ENCODE measurements at places on chromosomes 16 and 17. TPM values are rescaled to one million over a fixed set of nuclear protein-coding genes. Genes with fewer than 3 reads are reported as not detected.

The PPY gene
- 0.90 TPM for total RNA-seq

The PDP2 gene
- 45.5 TPM for total RNA-seq

The ZDHHC7 gene
- 25.1 TPM for total RNA-seq

The GRAPL gene
- total RNA-seq: 3.2 TPM

The KRT12 gene
- total RNA-seq: not detected

The SLC13A5 gene
- total RNA-seq: not detected

The TBX4 gene
- not detected for total RNA-seq

The CCDC43 gene
- 26.4 TPM for total RNA-seq

The FGF11 gene
- total RNA-seq: 1.0 TPM

The CDRT15L2 gene
- total RNA-seq: not detected

The IL17C gene
- total RNA-seq: 0.22 TPM

The UMOD gene
- total RNA-seq: not detected

The ZG16B gene
- 2.6 TPM for total RNA-seq

The SLC5A2 gene
- not detected for total RNA-seq

The ARHGDIG gene
- not detected for total RNA-seq

The MAF gene
- 360 TPM for total RNA-seq

The ZPBP2 gene
- total RNA-seq: 1.0 TPM

The RPH3AL gene
- total RNA-seq: 3.0 TPM

The KRTAP4-6 gene
- total RNA-seq: not detected

The HS3ST3A1 gene
- 0.85 TPM for total RNA-seq

The PRSS33 gene
- total RNA-seq: not detected

The DNAH2 gene
- not detected for total RNA-seq

The SRCAP gene
- total RNA-seq: 54.0 TPM

The ZNF668 gene
- total RNA-seq: 13.3 TPM

The C1QTNF8 gene
- not detected for total RNA-seq

The UNC13D gene
- 139 TPM for total RNA-seq

The SCGB1C2 gene
- total RNA-seq: not detected

The INCA1 gene
- 0.40 TPM for total RNA-seq

The MILR1 gene
- not detected for total RNA-seq

The OTOP3 gene
- not detected for total RNA-seq

The TENT4B gene
- 14.8 TPM for total RNA-seq

The SLC16A5 gene
- total RNA-seq: 7.7 TPM

The AXIN2 gene
- total RNA-seq: 4.4 TPM

The ITGAD gene
- not detected for total RNA-seq

The TMEM114 gene
- not detected for total RNA-seq

The SEPTIN12 gene
- total RNA-seq: not detected

The OGFOD3 gene
- total RNA-seq: 32.2 TPM

The FAM83G gene
- 14.3 TPM for total RNA-seq

The TEX19 gene
- total RNA-seq: not detected

The CCL13 gene
- total RNA-seq: not detected

The ITGAX gene
- 32.9 TPM for total RNA-seq

The MMP28 gene
- not detected for total RNA-seq

The GOSR2 gene
- total RNA-seq: 40.1 TPM

The MFSD6L gene
- total RNA-seq: not detected

The MSLN gene
- not detected for total RNA-seq

The CRYM gene
- total RNA-seq: not detected

The TSPAN10 gene
- total RNA-seq: 0.45 TPM

The METRN gene
- total RNA-seq: 16.0 TPM

The EXOSC6 gene
- 24.5 TPM for total RNA-seq

The SMIM5 gene
- not detected for total RNA-seq

The HOXB3 gene
- total RNA-seq: 2.6 TPM

The HOXB6 gene
- 0.22 TPM for total RNA-seq

The LRRC36 gene
- total RNA-seq: 1.00 TPM

The ZDHHC1 gene
- total RNA-seq: 0.68 TPM

The TOX3 gene
- not detected for total RNA-seq

The PRR35 gene
- total RNA-seq: not detected

Data from activated CD4-positive, alpha-beta memory T cell treated with anti-CD3 and anti-CD28 coated beads for 36 hours (primary cell).